ENCODE measurements at places on chromosomes 2 and 18.
A peak's percentile ranks its signal among the peaks of the same experiment; 100 is the strongest.

DNA sequence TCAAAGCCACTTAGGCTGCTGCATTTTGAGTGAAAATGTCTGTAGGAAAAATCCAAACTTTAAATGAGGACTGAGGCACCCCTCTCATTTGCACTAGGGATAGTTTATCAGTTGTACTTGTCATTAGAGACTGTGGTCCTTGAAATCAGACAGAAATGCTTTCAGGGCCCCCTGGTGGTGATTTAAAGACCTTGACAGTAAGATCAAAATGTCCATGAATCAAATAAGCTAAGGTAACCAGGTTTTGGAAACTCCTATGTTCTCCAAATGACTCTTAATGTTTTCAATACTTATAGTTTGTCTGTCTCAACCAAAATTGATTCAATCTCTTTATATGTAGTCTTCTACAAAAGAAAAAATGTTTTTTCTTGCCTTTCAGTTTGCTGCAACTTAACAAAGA lies 28.8 kb upstream of the DDX18 start:
- DNase-seq: peak; percentile 53

- no peak for DNase-seq
Observed at GRCh38 chr18:64127172-64127571, 21.7 kb downstream of the LINC00305 start.

DNA sequence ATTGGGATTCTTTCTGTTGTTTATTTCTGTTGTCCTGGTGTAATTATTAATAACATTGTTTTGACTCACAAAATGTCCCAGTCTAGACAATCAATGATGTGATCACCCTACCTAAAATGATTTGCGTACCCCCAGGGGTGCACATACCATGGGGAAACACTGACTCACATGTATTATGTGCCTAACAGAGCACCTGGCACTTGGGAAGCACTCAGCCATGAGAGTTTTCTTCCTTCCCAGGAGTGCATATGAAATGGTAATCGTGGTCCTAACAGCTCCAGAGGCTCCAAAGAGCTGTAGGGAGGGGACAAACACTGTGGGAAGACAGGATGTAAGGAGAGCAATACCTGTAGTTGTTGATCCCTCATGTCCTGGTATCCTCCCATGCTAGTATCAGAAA lies 187.8 kb upstream of the ERBB4 start:
- DNase-seq: no peak

GRCh38 chr2:54859416-54859815 lies 136.0 kb downstream of the EML6 start:
- DNase-seq: no peak

- no peak for DNase-seq
Observed at GRCh38 chr18:71028285-71028762, 739.5 kb downstream of the SOCS6 start.

DNA sequence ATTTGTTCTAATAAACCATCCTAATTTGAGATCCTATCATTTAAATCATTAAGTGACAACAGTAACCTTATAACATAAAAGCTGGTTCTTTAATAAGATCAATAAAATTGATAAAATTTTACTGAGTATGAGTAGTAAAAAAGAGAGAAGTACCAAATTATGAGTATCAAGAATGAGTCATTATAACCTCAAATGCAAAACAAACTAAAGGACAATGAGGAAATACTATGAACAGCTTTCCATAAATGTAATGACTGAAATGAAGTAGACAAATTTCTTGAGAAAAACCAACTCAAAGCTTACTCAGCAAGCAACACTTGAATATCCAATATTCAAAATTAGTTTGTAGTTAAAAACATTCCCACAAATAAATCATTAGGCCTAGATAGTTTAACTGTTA lies 433.0 kb downstream of the ZEB2 start:
- no peak for DNase-seq
